ENCODE measurements at places on chromosomes 5 and 9.

DNA sequence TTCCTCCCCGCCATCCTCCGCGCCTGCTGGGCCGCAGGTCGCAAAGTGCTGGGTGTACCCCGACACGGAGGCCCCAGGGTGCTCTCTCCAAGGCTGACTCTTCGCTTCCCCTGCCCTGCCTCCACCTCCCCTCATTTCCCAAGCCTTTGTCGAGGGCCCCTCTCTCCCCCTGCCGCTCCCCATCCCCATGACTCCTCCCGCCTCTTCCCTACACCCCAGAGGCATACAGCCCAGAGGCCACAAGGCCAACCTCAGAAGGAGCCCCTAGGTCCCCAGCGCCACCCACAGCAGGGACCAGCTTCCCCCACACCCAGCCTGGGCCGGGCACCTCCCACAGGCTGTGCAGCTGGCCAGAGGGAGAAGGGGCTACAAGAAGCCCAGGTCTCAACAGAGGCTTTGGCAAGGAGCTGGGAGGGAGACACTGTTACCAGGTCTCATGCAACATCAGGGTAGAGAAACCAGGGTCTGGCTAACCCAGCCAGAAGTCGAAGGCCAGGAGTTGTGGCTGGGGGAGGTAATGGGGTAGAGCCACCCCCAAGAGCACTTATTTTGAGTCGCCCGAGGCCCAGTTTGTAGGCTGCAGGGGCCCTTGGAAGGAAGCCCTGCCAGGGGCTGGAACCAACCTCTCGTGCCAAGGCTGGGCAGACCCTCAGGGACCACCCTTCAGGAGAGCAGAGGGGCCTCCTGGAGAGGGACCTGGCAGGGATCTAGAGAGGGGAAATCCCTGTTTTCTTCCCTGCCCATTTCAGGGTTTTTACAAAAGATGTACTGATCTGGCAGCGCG lies 24.5 kb upstream of the SARDH start:
- no peak for DNase-seq

DNA sequence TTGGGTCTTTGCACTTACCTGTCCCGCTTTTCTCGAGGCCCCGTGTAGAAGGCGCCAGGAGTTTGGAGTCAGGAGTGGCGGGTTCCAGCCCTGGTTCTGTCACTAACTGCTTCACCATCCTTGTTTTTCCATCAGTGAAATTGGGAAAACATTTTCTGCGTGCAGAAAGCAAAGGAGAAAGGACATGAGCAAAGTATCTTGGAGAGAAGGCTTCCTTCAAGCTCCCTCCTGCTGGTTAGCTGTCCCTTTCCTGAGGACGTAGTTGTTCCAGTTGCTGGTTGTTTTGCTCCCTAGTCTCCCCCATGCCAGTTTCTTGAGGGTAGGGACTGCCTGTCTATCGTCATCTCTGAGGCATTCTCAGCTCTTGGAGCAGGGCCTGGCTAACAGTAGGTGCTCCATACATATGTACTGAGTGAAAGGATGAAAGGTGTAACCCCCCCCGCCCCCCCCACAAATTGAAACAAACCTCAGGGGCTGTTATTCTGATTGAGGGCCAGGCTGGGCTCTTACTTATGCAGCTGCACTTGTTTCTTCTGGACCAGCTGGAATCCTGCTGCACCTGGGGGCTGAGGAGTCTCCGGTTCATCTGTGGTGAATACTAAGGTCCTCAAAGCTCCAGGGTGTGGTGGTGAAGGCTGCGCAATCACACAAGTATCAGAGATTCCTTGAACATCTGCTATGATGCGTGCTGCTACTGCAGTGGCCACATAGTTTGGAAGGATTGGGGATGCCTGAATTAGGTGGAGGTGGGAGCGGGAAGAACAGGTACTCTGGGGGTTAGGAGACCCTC lies 1.0 kb downstream of the SMIM3 start:
- DNase-seq = no peak

- no peak for DNase-seq
These were observed 38.1 kb upstream of the ZCCHC7 start for GRCh38 chr9:37082214-37082765.

DNA sequence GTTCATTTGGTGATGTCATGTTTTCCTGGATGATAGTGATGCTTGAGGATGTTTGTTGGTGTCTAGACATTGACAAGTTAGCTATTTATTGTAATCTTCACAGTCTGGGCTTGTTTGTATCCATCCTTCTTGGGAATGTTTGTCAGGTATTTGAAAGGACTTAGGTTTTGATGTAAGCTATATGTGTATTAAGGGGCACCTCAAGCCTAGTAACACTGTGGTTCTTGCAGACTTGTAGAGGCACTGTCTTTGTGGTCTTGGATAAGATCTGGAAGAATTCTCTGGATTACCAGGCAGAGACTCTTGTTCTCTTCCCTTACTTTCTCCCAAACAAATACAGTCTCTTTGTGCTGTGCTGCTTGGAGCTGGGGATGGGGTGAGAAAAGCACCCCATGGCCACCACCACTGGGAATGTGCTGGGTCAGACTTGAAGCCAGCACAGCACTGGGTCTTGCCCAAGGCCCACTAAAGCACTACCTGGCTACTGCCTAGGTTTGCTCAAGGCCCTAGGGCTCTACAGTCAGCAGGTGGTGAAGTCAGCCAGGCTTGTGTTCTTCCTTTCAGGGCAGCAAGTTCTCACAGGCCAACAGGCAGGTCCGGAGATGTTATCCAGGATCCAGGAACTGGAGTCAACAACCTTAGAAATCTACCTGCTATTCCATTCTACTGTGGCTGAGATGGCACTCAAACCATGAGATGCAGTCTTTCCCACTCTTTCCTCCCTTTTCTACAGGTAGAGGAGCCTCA lies 49.3 kb upstream of the GNA14 start:
- DNase-seq = no peak

- no peak for DNase-seq
These were observed 58.0 kb upstream of the UBAC1 start for GRCh38 chr9:136019041-136019680.

GRCh38 chr5:32551865-32552264 lies 33.5 kb upstream of the SUB1 start:
- DNase-seq = no peak

All from T-helper 2 cell (primary cell).